ENCODE measurements at places on chromosomes 3 and 15.
A peak's percentile ranks its signal among the peaks of the same experiment; 100 is the strongest.

DNA sequence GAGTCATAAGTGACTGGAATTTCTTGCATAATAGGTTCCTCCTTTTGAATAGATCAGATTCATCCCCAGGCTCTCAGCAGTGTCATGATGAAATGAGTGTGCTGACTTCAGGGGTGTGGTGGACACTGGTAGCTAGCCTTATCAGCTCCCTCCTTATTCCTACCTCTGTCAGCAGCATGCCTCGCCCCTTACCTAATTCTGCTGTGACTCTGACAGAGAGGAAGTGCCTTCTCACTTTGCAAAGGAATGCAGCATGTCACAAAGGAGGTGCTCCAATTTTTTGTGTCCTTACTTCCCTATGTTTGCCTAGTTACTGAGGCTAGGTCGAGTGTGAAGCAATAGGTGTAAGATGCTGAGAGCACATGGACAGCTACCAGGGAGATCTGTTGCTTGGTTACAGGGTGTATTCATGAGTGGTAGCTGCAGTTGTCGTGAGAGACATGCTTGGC is 90.6 kb downstream of the TNFAIP8L3 start:
- DNase-seq, result no peak

DNA sequence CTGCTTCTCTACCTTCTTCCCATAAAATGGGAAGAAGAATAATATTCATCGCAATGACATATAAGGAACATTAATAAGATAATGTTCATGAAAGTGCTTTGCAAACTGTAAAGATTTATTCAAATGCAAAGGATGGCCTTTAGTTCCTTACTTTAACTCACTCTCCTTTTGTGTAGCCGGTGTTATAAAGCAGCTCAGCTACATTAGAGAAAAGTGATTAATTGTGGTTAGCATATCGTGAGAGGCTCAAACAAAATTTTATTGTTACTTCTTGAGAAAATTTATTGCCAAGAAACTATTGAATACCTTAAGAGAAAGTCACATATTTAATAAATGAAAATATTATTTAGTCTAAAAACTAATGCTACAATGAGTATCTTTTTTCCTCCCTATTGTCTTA is 250.7 kb upstream of the NR2E3 start:
- no peak for DNase-seq

GRCh38 chr3:11510356-11510755 is 133.4 kb downstream of the VGLL4 start:
- DNase-seq, result no peak

DNA sequence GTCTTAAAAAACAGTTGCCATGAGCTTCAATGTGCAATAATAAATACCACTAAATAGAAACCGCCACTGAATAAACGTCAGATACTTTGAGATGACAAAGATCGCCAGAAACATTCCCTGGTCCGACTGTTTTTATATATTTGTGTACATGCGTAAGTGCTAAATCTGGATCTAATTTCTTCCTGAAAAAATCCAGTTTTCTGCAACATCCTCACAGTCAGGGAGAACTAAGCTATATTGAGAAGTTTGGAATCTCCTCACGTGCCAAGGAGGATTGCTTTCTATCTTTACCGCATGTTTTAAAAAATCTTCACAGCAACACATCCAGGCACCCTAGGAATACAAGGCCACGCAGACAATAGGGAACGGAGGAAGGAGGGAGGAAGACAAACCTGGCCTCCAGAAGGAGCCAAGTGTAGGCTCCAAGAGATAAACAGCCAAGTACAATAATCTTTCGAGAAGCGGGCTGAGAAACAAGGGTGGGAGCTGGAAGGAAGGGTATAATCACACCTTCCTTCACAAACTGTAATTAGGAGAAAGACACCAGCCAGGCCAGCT is 5.7 kb downstream of the VGLL4 start:
- DNase-seq, result no peak

DNA sequence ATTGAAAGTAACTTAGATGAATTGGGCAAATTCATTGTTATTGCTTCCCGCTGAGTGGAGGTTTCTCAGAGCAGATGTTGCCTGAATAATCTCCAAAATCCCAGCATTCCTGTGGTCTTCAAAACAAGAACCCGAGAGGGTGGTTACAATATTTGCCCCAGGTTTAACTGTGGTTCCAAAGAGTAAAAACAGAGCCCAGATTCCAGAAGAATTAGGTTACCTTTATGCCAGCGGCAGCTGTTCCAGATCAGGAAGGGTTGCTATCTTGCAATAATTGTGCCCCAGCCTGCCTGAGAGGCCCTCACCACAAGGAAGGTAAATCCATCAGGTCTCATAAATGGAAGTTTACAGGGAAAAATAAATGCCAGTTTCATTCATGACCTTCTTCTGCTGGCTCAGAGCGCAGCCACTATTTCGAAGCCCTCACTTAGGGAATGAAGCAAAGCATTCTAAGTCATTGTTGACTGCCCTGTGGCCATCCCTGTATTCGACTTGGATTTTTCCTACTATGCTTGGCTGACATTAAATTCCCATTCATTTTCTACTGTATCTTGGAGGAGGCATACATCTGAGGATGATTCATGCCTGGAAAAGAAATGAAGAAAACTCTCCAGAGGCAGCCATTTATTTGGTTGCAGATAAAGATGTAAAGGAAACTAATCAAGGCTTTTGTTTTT is 54.6 kb downstream of the SSUH2 start:
- DNase-seq, result no peak

- no peak for DNase-seq
Measured at GRCh38 chr3:43331381-43331780, 45.0 kb downstream of the SNRK start.

- no peak for DNase-seq
Measured at GRCh38 chr3:16945330-16945729, 60.6 kb downstream of the PLCL2 start.

DNA sequence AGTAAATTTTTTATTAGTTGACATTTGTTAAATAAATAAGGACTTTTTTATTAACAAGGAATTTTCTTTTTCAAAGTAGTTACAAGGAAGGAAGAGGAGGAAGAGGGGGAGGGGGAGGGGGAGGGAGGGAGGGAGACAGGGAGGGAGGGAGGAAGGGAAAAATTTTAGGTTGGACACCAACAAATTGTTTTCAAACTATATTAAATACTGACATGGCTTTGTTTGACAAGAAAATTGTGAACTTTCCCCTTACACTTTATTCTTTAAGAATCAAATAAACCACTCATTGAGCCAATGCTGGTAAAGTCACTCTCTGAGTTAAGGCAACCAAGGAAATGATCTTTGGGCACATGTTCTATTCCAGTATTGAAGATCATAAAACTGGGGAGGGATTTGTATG is 115.7 kb upstream of the PPP2R3A start:
- no peak for DNase-seq

DNA sequence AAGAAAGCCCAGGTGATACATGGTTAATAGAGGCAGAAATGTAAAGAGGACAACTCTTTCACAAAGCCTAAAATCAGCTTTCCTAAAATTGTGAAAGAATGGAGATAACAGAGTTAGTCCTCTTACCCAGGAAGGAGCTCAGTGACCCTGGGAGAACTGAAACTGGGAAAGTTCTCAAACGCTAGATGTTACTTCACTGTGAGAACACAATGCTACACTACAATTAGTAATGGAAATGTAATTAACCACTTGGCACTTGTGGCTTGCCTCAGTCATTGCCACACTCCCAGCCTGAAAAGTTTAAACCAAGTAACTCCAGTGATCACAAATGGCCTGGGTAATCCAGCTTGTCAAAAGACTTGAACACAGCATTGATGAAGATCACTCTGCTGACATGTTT is 102.7 kb upstream of the FGF7 start:
- DNase-seq, result no peak

- no peak for DNase-seq
Measured at GRCh38 chr3:141895731-141896130, 19.3 kb downstream of the ATP1B3 start.

- peak; percentile 57 for DNase-seq
Measured at GRCh38 chr15:36501063-36501678, 78.3 kb upstream of the CDIN1 start.

DNA sequence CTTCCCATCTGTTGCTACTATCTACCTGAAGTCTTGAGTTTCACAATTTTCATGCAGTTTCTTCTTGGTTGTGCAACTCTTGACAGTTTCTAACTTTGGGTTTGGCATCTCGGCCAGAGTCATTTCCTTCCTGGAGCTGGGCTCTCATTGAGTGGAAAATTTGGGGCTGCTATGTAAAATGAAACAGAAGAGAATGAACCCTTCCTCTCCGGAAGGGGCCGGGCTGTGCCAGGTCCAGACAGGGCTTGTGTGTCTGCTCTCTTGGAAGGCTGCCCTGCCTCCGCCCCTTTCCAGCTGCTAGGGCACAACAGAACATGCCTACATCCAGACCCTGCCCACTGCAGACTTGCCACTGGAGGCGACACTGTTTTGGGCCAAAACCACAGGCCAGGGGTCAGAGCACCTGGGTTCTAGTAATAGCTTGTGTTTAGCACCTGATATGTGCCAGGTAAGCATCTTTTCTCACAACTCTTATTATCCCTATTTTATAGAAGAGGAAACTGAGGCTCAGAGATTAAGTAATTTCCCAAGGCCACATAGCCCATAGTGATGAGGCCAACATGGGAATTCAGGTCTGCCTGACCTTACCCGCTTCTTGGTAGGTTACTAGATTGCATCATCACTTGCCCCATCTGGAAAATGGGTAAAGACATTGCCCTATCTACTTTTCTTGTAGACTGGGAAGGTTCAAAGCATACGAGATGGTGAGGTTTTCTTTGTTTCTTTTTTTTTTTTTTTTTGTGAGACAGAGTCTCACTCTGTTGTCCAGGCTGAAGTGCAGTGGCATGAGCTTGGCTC is 25.0 kb downstream of the IRAK2 start:
- DNase-seq, result no peak

DNA sequence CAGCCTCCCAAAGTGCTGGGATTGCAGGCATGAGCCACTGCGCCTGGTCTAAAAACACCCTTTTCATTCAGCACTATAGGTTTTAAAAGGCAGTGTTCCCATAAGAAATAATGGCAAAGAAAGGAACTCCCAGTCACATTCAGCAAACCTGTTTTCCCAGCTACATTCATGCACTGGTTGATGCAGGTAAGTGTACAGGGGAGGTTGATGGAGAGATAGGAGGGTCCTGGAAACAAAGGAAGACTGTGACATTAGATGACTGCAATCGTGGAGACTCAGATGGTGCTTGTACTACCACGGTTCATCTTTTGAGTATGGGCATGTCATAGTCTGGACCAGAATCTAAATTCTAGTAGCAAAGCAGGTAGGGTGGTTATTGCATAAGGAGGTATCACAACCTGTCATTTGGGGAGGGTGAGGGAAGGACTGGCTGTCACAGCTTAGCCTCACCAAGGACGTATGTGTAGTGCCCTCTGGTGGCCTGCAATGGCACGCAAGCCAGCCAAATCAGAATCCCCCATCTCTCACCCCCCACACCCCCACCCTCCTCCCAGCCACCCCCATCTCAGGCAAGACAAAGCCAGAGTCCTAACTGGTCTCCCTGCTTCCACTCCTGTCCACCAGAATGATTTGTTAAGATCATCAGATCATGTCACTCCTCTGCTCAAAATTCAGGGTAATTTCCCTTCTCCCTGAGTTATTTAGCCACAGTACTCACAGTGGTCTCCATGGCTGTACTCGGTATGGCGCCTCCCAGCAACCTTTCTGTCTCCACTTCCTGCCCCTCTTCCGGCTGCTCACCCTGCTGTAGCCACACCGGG is 28.8 kb upstream of the UBL7 start:
- DNase-seq, result peak; percentile 76

- DNase-seq, result peak; percentile 83
Measured at GRCh38 chr3:155744010-155744625, 753 bp downstream of the PLCH1 start.

DNA sequence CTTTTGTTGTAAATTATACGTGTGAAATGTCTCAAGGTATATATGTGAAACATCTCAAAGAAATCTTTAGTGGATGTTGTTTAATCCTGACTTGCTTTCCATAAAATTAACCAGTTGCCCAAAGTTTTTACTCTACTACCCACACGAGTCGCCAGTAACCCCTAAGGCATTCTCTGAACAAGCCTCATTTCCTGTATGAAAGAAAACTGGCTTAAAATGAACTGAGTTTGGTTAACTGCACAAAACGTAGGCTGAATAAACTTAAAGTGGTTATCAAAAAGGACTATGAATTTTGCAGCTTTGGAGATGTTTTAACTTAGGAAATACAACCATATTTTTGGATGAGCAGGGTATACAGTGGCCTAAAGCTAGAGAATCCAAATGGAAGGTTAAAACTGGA is 2.7 kb upstream of the APPL1 start:
- no peak for DNase-seq

GRCh38 chr3:122103821-122104514 is 48.8 kb downstream of the CD86 start:
- DNase-seq, result no peak

DNA sequence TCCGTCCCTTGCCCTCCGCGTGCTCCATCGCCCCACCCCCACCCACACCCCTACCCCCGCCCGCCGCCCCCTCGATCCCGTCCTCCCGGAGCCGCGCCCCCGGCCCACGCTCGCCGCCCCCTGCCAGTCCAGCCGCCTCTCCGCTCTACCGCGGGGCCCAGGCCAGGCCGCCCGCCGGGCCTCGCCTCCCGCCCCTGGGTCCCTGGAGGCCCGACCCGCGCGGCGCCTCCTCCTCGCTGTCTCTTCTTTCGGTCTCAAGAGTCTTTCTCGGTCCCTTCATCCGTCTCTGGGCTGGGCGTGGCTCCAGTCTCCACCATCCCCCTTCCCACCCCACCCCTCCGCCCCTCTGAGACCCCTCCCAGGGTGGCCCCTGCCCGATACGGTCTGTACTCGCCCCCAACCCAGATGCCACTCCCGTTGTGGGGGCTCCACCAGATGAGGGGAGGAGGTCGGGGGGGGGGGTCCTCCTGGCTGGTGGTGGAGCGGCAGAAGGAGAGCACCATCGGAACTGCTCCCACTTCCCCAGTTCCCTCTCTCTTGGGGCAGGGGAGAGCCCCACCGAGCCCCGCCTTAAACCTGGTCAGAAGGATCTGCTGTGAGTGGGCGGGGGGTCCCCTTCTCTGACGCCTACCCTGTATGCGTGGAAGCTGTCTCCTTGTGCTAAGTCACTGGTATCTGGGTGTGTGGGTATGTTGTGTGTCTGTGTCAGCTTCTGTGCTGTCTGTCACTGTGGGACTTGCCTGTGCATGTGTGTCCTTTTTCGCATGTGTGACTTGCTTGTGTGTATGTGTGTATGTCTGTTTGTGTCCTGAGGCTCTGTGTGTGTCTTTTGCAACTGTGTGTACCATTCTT is 1.0 kb downstream of the PRKCD start:
- no peak for DNase-seq

GRCh38 chr3:113668015-113668414 is 28.4 kb downstream of the USF3 start:
- DNase-seq, result no peak

DNA sequence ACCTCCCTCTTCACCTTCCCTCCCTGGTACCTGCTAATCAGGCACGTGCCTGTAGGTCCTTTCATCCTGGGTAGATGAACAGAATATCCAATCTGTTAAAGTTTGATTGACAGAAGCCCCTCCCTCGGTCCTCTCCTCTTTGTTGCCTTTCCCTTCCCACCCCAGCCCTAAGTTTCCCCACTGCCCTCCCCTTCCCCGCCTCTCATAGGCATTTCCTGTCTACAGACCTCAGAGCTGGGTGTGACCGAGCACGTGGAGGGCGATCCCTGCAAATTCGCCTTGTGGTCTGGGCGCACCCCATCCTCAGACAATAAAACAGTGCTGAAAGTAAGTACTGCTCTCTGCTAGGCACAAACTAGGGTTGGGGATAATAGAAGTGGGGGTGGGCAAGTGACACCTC is 239.2 kb upstream of the UMPS start:
- DNase-seq, result no peak

- DNase-seq, result no peak
Measured at GRCh38 chr15:100909989-100910955, 8.9 kb upstream of the LRRK1 start.

Measured in NCI-H524 (cell line).